Hematopoietic multipotent progenitor cell (in vitro differentiated cells): ENCODE measurements at places on chromosomes 12 and 14.
A peak's percentile ranks its signal among the peaks of the same experiment; 100 is the strongest.

GRCh38 chr12:38905480-38906351 lies at the start of gene CPNE8:
Gene CPNE8 (minus strand): TSS chr12:38905591. CDS start chr12:38905534, 57 bp downstream.
- DNase-seq = peak; percentile 4

DNA sequence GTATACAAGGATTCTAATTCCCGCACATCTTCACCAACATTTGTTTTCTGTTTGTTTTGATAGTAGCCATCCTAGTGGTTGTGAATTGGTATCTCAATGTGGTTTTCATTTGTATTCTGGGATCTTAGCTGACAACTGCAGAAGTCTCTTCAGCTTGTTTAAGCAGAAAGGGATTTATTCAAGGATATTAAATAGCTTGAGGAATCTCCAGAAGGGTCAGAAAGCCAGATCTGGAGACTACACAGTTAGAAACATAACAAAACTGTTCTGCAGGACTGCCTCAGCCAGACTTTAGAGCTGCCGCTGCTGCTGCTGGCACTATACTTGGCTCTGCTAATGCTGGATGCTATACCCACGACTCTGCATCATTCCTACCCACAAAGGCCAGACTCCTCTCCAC lies 13.4 kb upstream of the CDKL1 start:
- no peak for DNase-seq

- DNase-seq = no peak
Measured at GRCh38 chr14:20986811-20987210, 3.0 kb upstream of the METTL17 start.

DNA sequence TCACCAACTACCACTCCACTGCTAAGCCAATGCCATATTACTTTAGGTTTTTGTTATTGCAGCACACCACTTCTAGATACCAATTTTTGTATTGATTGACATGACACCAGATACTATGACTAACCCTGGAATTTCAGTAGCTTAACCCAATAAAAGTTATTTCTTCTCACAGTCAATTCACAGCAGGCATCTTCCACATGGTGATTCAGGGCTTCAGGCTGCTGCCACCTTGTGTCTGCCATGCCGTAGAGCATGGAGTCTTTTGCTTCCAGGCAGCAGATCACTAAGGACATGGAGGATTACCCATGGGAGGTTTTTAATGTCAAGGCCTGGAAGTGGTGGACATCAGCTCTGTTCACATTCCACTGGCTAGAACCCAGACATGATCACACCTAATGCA lies 56.4 kb upstream of the LTA4H start:
- no peak for DNase-seq

- DNase-seq = no peak
Measured at GRCh38 chr14:67167420-67168109, 21.7 kb upstream of the GARIN2 start.

DNA sequence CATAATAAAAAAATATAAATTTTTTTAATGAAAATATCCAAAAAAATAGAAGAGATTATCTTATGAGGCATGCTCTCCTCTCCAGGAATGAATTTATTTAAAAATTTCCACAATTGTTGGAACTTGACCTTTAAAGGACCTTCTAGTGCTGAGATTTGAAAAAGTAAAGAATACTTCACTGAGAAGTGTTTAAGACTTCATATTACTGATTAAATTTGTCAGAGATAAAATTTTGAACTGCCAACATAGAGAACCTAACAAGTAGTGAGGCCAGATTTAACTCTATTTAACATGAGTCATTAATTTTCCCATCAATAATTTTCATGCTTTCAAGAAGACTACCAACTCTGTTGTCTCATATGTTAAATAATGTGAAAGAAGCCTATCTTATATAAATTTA lies 14.5 kb downstream of the CAPRIN2 start:
- DNase-seq = no peak

DNA sequence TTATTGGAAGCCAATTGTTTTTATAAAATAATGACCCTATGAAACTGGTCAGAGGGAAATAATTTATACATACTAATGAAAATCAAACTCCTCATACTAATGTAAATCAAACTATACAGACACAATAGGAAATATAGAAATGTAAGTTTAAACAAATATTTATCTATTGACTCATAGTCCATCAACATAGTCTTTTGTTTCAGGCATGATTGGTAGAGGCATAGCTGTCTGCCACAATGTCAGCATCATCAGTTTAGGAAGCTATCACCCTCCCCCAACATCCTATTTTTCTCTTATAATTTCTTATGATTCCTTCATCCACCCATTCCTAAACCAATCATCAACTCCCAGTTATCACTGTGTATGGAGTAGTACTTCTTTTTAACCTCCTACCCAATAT lies 117.7 kb downstream of the SLC38A6 start:
- DNase-seq = no peak

DNA sequence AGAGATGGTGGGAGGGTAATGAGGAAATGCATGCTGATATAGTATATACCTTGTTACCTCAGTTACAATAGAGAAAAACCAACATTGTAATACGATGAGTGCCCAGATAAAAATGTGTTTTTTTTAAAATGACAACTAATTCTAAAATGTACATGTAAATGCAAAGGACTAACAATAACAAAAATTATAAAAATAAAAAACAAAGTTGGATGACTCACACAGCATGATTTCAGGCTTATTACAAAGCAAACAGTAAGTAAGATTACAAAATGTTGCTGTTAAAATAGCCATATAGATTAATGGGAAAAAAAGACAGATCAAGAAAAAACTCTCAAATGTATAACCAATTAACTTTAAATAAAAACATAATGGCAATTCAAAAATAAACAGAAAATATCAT lies 1099.4 kb downstream of the FSCB start:
- DNase-seq = no peak
